ENCODE measurements at places on chromosomes 7 and 10.

GRCh38 chr10:131857156-131858117 lies 43.4 kb upstream of the PPP2R2D start:
- DNase-seq = peak; percentile 14

DNA sequence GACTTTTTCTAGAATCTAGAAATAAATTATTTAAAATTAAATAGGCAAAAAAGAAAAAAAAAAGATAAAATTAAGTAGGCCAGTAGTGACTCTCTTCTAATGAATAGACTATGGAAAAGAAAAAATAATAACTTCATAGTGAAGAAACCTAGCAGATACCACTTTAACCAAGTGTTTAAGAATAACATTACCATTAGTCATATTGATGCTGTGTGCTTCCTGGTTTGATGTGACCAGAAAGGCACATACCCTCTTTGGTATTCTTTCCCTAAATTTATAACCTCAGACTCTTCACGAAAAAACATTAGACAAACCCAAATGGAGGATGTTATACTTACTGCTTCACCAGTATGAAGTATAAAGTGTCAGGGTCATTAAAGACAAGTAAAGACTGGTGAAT lies 42.6 kb downstream of the KIF20B start:
- no peak for DNase-seq

GRCh38 chr10:72026278-72027111 lies 61.9 kb downstream of the SPOCK2 start:
- no peak for DNase-seq

DNA sequence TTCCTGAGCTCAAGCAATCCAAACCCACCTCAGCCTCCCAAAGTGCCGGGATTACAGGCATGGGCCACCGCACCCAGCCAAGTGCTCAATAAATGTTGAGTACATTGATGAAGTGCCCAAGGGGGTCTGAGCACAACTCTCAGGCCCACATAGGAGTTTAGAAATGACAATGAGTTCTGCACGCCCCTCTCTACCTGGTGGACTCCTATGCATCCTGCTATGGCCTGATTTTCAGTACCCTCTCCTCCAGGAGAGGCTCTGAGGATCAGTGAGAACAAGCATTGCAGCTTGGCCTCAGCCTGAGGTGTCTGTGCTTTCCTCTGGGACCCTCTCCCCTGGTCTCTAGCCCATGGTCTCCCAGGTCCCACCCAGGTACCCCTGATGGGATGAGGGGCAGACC lies 20.9 kb upstream of the GRIFIN start:
- no peak for DNase-seq

GRCh38 chr7:14207138-14207537 lies 217.7 kb upstream of the ETV1 start:
- DNase-seq = no peak

DNA sequence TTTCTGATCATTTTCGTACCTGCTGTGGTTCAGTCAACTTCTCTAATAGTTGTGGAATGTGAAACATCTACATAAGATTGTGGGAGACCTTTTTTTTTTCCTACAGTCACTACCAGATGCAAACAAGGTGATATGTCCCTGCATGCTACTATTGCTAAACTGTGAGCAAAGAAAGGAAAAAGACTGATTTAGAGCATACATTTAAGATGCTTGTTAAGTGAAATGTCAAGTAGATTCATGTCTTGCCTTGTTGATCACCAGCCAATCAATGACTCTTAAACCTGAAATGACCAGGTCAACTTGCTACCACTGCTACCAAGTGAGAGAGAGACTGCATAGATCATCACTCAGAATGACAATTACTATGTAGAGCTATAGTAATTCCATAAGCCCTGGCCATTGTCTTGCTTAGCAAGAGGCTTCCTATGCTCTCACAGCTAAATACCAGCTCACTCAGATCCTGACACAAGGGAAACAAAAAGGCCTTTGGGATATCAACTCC lies 84.3 kb upstream of the SKAP2 start:
- no peak for DNase-seq

GRCh38 chr10:113993489-113993991 lies 50.1 kb upstream of the ADRB1 start:
- peak; percentile 26 for DNase-seq

GRCh38 chr10:66176772-66177171 lies 749.1 kb upstream of the LRRTM3 start:
- DNase-seq = no peak

GRCh38 chr7:27229448-27229847 lies 13.2 kb upstream of the EVX1 start:
- DNase-seq = peak; percentile 12

DNA sequence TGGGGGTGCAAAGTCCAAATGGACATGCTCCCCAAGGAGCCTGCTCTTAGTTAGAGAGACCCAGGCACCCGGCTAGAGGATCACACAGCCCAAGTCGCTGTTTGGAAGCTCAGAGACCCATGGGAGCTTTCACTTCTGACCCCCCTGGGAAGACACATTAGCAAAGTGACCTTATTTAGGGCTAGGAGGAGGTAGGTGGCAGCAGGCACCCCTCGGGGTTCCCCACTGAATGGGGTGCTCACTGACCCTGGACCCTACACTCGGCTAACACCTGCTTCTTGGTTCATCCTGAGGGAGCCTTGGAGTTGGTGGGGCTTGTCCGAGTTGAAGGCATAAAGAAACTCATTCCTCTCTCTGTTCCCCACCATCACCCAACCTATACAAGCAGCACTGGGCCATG lies 27.1 kb upstream of the HABP2 start:
- DNase-seq = no peak

- no peak for DNase-seq
These were observed 163.0 kb upstream of the CCDC6 start for GRCh38 chr10:60069311-60069710.

GRCh38 chr7:126524967-126525366 lies 727.8 kb downstream of the GRM8 start:
- DNase-seq = no peak

GRCh38 chr10:112140110-112140970 lies 43.2 kb downstream of the GPAM start:
- DNase-seq = peak; percentile 42

DNA sequence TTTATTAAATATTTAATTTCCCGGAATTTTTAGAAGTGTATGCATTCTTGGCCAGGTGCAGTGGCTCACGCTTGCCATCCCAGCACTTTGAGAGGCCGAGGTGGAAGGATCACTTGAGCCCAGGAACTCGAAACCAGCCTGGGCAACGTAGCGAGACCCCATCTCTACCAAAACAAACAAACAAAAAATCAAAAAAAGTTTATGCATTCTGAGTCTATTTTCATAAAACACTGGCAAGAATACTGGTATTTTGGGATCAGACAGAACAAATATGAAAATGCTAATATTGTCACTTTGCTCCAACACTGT lies 440.8 kb upstream of the FOXK1 start:
- DNase-seq = no peak

GRCh38 chr7:65230231-65230630 lies 143.4 kb upstream of the ZNF92 start:
- DNase-seq = no peak

- DNase-seq = peak; percentile 85
These were observed 650 bp upstream of the TM9SF3 start for GRCh38 chr10:96587264-96588059.

DNA sequence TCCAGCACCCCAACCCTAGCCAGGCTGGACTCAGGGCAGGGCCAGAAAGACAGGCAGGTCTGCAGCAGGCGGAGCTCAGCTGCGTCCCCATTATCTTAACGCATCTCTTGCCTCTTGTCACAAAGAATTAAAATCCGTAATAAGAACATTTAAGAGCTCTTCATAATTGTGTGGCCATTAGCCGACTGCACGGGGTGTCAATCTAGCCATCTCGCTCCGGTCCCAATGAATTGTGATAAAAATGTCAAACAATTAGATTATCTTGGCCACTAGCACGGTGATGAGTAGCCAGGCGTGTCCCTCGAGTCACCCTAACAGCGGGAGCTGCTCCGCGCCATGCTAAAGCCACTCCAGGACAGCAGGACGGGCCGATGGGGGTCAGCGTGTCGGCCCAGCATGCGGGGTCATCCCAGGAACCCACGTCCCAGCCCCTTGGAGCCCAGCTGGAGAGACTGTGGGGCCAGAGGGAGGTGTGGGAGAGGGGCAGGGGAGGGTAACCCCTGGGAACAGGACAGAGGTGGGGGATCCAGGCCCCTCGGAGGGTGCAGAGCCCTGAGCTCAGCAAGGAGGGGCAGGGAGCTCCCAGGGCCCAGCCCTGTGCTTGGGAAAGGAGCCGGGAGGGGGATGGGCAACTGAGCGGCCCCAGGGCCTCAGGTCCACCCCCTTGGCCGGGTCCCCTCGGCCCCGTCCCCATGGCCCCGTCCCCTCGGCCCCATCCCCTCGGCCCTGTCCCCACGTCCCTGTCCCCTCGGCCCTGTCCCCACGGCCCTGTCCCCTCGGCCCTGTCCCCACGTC lies 17.7 kb upstream of the NKX6-2 start:
- no peak for DNase-seq

DNA sequence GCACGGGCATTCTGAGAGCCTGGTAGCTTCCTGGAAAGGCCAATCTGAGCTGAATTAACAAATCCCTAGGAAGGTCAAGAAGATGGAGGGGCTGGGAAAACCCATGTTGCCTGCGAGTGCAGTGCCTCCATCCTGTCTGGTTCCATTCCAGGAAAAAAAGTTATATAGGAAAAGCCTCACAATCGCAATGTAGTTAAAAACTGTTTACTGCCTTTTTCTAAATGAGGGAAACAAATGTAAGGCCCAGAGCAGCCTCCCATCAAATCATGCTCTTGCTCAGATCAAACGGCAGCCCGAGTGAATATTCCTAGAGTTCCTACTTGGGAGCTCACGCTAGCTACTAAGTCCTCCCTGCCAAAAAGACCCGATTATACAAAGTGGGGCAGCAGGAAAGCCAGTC lies 179.9 kb downstream of the KCNMA1 start:
- no peak for DNase-seq

DNA sequence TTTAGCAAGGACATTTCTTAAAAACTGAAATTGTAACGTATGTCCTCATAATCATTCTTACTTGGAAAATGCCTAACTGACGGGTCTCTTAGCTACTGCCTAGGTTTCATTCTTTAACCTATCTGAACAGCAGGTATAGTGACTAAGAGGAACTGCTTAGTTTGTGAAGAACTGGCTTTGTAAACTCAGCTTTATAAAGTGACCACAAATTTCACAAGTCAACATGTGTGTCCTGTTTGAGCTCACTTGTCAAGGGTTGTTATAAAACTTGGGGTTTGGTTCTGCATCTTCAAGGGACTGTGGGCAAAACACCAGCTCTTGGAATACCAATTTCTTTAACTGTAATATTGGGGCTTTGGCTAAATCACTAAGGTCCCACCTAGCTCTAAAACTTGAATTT lies 32.2 kb downstream of the MRPS33 start:
- DNase-seq = no peak

GRCh38 chr10:6558759-6559461 lies 21.2 kb downstream of the PRKCQ start:
- DNase-seq = no peak

DNA sequence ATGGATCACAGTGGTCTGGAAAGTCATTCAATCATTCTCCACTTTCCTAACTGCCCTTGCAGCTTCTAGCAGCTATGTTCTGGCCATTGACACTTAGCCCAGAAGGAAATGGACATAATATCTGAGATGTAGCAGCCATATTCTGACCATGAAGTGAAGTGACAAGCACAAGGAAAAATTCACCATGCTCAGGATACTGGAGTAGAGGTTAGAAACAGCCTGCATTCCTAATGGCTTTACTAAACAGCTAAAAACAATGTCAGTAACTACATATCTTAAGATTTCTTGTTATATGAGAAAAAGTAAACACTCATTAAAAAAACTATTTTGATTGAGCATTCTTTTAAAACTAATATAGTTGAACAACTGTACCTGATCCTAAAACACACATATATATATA lies 443.8 kb downstream of the MAGI2 start:
- DNase-seq = no peak

DNA sequence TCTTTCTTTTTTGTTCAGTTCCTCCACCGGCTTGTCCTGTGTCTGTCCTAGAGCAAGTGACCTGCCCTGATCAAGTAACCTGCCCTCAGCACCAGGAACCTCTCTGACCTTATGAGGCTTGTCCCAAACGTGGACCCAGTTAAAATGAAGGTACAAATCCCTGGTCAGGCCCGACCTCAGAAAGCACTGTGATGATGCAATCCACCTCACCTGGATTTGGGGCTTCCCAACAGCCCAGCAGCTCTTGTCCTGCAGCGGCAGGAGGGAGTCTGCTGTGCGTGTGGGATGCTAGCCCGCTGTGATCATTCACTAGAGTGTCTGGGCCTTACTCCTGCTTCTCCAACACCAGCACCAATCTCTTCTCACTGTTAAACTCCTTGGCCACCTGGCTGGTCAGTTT lies 11.2 kb downstream of the COL17A1 start:
- DNase-seq = no peak

- no peak for DNase-seq
These were observed 348.9 kb downstream of the PTPRN2 start for GRCh38 chr7:158238616-158239289.

DNA sequence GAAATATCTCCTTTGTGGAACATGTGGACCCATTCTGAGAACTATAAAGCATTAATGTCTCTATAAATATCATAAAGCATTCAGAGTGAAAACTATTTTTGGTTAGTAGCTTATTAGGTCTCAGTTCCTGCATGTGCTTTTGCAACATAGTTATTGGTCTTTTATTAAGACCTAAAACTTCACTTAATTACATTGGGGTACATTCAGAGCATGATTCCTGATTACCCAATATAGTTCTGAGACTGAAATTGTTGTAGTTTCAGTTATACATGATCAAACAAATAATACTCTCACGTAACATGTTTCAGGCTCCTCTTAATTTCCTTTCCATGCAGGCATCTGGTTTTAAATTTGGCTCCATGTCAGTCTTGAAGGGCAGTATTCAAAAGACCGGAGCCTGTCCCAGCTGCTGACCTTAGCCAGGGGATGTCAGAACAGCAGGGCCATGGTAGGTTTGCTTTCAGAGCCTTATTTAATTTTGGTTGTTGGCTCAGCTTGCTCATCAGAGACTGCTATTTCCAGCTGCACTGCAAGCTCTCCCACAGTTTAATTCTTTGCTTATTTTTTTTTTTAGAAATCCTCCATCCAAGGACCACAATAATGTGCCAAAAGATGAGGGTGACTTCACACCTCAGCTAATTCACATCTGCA lies 447.8 kb upstream of the FZD8 start:
- no peak for DNase-seq

DNA sequence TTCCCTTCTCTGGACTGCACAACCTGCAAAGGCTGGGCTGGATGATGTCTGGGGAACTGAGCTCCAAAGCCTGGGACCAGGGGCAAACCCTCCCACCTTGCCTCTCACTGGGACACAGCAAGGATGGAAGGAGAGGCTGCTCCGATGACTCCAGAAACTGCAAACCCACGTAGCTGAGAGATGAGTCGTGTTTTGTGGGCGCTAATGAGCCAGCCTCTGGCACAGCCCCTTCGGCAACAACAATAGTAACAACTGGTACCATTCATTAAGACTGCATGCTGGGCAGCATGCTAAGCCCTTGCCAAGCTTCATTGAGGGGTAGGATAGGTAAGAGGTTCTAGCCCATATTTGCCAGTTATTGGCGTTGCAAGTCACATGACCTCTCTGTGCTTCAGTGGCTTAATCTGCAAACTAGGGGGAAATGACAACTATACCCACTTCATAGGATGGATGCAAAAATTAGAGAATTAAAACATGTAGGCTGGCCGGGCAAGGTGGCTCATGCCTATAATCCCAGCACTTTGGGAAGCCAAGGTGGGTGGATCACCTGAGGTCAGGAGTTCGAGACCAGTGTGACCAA lies 145.9 kb downstream of the SH3PXD2A start:
- DNase-seq = no peak

- DNase-seq = no peak
These were observed 320.3 kb upstream of the FOXK1 start for GRCh38 chr7:4361774-4362173.
